ENCODE measurements at places on chromosomes 12 and 14.

GRCh38 chr14:104084251-104085002 is 1.1 kb upstream of the ASPG start:
- DNase-seq = peak; percentile 22

GRCh38 chr12:6088921-6089747 is 35.3 kb downstream of the VWF start:
- peak; percentile 31 for DNase-seq

- DNase-seq = peak; percentile 77
Observed at GRCh38 chr12:67651132-67651695, 2.7 kb downstream of the DYRK2 start.

DNA sequence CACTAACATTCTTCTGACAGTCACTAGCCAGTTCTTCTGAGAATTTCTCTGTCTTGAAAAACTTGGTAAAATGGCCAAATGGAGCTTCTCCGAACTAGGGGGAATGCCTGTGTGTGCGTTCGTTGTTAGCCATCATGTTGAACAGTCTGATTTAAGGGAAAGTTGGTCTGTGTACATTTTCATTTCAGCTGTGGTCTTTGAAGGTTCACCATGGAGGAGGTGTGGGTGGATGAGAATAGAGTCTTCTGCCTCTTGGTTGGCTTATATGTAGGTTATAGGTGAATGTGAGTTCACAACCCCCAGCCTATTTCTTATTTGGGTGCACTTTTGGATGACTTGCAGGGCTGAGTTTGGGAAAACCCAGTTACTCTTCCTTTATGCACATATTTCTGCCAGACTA is 12.9 kb downstream of the ETV6 start:
- no peak for DNase-seq

DNA sequence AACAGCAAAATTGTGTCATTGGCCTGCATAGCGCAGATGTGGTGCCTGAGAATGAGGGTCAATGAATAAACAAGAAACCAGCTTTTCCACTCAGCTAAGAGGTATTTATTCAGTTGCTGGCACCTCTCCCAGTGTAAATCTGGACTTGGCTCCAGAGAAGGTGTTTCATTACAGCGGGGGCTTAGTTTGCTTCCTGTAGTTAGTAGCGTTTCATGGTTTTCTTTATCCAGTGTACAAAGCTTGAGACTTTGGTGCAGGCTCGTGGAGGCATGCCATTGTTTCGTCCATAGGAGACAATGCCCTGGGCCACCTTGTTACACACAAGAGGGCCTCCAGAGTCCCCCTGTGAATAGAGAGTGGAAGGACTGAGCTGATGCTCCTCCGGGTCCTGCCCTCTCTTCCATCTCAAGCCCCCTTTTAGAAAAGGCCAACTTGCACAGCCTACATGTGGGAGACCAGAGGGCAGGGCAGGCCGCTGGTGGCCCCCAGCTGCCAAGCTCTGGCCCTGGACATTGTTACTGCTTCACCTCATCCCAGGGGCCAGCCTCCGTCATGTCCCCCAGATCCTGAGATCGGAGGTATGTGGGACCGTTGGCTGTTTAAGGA is 3.0 kb downstream of the GZMB start:
- DNase-seq = peak; percentile 5

DNA sequence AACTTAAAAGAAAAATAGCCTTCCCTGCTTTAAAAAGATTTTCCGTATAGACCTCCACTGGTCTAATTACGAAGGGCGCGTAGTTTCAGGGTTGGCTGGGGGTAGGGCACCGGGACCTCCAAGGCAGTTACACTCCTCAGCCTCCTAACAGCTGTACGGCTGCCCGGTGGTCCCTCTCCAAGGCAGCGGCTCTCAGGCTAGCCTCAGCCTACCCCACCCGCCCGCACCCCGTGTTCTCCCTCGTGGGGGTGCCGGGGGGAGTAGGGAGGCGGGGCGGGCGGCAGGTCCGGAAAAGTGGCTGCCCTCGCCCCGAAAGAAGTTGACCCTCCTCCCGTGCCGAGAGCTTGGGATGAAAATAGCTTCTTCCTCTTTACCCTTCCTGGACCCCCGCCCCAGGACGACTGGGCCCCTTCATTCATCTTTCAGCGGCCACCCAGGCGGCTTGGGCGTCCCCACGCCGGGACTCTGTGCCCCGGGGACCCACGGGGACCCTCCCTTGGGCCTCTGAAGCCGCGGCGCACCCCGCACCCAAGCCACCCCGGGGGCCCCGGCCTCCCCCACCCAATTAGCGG is 991 bp upstream of the RCOR1 start:
- DNase-seq = peak; percentile 39

GRCh38 chr12:107986183-107986582 is 142.9 kb upstream of the WSCD2 start:
- DNase-seq = no peak

Measured in choroid plexus epithelial cell (primary cell).